ENCODE measurements at places on chromosomes 4 and X.

DNA sequence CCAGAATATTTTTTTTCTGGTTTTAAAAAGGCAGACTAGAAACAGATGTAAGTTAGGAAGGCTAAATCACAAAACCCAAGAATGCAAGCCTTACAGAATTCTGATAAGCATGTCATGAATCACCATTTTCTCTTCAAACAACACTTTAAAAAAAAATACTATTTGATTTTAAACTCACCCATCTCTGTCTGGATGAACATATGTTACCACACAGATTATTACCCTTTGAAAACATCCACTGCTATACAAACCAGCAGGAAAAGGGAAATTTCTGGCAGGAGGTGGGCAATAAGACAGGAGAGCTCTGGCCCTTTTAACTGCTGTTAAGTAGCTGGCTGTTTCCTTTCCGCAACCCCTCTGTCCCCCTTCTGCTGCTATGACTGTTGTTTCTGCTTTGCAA, 317.7 kb upstream of the NOCT start:
- no peak for DNase-seq

DNA sequence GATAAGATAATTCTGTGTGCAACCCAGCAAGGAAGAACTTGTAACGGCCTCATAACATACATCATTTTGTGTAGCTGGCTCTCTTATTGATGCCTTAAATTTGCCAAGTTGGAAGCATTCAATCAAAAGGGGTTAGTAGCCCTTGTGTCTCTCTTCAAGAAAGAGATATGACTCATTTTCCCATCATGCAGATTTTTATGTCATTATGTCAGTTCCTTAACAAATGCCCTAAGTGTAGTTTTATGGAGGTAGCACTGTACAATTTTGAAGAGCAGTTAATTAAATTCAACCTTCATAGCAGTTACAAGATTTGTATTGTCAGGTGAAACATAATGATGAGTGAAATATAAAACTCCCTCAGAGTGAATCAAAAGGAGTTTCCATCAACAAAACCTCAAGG, 215.6 kb downstream of the GRIA3 start:
- no peak for DNase-seq

DNA sequence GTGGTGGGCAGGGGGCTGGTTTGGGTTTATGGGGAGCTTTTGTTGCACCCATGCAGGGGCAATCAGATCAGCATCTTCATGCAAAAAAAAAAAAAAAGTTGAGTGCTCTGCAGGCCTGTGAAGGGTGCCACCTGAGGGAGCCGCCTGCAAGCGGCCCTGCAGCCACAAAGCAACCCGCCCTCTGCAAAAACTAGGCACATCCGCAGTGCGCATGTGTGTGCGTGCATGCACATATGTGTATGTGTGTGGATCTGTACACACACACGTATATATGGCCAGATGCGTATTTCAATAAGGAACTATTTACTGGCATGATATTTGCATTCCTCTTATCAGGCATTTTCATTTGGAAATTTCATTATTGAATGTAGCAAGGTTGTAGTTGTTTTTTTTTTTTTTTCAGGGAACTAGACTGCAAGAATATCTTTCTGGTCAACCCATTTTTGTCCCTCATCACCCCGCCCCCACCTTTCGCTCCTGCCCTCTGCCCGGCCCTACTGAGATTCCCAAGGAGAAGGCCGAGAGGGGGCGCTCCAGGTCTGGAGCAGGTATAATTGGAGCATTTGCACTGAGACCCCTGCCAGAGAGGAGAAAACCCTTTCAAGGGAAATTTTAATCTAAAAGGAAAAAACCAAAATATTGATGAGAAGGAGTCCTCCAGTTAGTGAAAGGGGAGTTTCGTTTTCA, 18.1 kb downstream of the CCNQ start:
- DNase-seq, result no peak

GRCh38 chr4:105710012-105710600, 1.5 kb downstream of the GSTCD start:
- no peak for DNase-seq

- DNase-seq, result no peak
Observed at GRCh38 chr4:38236003-38236402, 275.8 kb downstream of the PTTG2 start.

GRCh38 chr4:138659037-138659811, 356.4 kb upstream of the NOCT start:
- no peak for DNase-seq

DNA sequence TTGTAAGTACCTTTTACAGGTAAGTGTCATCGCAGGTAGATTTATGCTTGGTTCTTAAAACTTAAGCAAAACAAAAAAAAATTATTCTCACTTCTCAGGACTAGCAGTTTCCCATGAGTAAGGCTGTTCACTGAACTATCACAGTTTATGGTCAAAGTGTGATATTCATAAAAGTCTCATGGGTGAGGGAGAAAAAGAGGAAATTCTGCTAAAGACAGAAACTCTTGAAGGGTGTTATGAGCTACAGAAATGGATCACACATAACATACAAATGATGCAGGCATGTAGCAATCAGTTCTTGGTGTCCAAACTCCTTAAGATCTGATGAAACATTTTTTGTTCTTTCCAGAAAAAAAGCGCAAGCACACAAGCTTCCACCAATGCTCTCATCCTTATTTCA, 8.5 kb downstream of the RAB9A start:
- no peak for DNase-seq

GRCh38 chr4:119897260-119897659, 169.4 kb downstream of the MAD2L1 start:
- DNase-seq, result no peak
